ENCODE measurements at places on chromosomes 13 and 19.
A peak's percentile ranks its signal among the peaks of the same experiment; 100 is the strongest.

DNA sequence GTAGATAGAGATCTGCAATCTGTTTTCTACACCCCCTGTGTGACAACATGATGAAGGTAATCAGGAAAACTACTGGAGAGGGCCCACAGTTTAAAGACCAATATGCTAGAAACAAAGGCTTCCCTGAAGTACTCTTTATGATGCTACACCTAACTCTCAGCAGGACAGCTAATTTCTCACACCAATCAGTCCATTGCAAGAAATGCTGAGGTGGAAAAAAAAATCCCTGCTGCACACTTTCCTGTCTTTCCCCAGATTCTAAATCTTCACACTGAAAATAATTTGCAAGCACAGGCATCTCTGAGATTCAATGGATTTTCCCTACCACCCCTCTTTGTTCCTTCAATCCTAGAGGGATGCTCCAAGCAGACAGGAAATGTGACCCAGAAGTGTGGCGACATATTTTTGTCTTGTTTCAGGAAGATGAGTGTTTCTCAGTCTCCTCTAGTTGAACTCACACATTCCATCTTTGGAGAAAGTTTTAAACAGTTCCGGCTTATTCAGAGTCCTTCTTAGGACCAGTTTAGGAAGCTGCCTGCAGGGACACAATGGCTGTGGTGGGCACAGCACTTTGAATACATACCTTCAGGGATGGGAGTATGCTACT is 671.6 kb downstream of the DIAPH3 start:
- DNase-seq: no peak

DNA sequence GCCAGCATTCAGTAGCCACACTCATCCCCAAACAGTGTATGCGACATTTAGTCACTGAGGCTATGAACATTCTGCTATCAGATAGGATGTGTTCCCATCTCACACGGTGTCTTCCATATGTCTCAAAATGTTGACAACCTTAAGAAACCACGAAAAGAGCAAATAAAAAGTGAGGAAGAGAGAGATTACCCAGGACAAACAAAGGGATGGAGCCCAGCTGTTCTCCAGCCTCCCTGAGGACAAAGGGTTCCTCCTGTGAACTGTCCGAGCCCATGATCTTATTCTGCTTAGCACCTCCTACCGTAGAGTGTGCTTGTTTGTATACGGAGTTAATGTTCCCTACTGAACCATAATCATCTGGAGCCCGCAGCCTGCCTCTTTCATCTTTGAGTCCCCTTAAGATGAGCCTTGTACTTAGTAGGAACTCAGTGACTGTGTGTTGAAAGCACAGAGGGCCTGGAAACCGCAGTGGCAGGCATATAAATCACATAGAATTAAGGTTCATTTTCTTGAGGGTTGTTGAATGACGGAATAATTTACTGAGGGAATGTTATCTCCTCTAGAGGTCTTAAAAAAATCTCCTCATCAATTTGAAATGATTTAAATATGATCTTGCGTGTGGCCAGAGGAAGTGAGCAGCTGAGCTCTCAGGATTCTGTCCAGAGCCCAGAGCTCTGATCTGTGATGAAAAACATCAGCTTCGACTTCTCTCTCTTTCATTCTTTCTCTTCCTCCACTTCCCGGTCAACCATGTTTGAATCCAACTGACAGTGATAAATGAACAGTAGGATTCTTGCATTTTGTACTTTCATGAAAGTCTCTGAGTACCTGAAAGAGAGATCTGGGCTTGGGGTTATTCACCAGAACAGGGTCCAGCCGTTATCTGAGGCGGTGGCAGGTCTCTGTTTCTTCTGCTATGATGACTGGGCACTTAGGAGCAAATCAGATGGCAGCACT is 200.5 kb downstream of the KLF5 start:
- DNase-seq: no peak

GRCh38 chr19:28972058-28972852 is 240.7 kb downstream of the UQCRFS1 start:
- DNase-seq: no peak

GRCh38 chr13:28820099-28821051 is at the start of gene MTUS2:
Gene MTUS2 (plus strand): TSS chr13:28820339.
- peak; percentile 3 for DNase-seq

- DNase-seq: no peak
These were observed 16.5 kb upstream of the CACTIN start for GRCh38 chr19:3642987-3643673.

GRCh38 chr19:34066007-34066643 is 106.2 kb upstream of the LSM14A start:
- no peak for DNase-seq

- no peak for DNase-seq
These were observed 10.6 kb upstream of the MADCAM1 start for GRCh38 chr19:485583-486236.

- DNase-seq: no peak
These were observed 119.5 kb downstream of the LRCH1 start for GRCh38 chr13:46672338-46673090.

DNA sequence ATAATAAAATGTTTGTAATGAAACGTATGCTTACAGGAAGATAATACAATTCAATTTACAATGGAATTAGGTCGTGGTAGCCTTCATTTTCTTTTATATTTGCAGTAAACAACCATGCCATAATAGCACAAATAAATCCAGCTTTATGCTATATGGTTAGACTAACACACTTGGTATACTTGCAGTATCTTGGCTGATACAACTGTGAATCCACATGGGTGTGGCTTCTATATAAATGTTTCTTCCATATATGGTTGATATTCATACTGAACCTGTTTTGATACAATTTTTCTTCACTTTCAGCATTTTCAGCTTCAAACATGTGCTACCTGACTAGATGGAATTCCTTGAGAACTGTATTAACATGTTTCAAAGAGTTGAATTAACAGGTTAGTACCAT is 20.4 kb upstream of the SPRY2 start:
- no peak for DNase-seq

- DNase-seq: no peak
These were observed 4.2 kb upstream of the IZUMO2 start for GRCh38 chr19:50167314-50167721.

DNA sequence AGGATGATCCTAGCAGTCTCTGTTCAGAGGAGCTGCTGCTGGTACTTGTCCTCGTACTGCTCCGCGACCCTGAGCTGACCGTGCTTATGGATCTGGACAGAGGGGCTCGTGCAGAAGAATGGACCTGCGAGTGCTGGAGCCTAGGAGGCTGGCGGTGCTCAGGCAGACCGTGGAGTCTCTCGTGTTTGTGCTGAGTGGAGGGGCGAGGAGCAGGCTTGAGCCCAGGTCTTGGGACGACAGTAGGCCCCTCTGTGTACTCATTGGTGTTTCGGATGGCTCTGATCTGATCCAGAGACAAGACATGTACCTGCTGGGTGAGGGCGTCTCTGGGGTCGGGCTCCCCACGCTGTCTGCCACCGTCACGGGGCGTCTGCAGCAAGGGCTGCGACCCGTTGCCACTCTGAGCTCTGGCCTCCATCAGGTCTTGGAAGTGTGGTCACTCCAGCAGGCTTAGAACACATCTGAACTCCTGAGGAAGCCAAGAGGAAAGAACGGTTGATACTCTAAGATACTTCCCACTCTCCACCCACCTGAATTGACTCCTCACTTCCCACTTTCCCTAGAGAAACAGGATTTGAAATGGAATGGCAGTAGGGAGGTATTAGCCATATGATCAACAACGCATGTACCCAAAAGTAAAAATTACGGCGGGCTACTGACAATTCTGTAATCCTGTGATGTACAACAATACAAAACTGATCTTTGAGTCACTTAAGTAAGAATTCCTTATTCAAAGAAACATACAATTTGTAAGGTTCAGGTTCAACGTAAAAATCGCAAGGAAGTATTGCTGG is 3.4 kb downstream of the SPRY2 start:
- no peak for DNase-seq

DNA sequence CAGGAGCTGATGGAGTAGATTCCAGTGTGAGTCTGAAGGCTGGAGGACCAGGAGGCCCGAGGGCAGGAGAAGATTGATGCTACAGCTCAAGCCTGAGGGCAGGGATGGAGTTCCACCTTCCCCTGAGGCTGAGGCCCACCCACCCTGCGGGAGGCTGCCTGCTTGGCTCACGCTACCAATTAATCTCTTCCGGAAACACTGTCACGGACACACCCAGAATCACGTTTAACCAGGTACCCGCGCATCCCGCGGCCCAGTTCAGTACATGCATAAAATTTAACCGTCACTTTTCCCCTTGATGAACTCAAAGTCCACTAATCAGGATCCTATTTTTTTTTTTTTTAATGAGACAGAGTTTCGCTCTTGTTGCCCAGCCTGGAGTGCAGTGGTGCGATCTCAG is 5.2 kb upstream of the ZNF628 start:
- DNase-seq: no peak

- DNase-seq: no peak
These were observed 27.5 kb upstream of the ANKRD10 start for GRCh38 chr13:110942248-110942981.

GRCh38 chr19:11196406-11197287 is 698 bp downstream of the KANK2 start:
- DNase-seq: no peak

DNA sequence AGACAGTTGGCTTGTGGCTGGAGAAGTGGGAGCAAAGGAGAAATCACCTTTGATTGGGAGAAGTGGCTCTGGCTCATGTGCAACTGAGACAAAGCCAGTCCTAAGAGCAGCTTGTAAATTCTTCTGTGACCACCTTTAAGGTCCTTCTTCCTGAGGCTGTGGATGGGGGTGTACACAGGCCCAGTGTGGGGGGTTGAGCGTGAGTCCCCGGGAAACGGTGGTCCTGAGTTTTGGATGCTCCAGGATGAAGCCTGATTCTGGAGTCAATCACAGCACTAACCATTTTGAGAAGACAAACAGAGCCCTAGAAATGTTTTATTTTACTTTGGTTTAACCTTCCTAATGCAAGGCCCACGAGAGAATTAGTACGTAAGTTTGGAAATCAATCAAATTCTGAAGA is 3.9 kb upstream of the CEBPA start:
- no peak for DNase-seq

- DNase-seq: no peak
These were observed 50.1 kb downstream of the CEP89 start for GRCh38 chr19:32921624-32922023.

DNA sequence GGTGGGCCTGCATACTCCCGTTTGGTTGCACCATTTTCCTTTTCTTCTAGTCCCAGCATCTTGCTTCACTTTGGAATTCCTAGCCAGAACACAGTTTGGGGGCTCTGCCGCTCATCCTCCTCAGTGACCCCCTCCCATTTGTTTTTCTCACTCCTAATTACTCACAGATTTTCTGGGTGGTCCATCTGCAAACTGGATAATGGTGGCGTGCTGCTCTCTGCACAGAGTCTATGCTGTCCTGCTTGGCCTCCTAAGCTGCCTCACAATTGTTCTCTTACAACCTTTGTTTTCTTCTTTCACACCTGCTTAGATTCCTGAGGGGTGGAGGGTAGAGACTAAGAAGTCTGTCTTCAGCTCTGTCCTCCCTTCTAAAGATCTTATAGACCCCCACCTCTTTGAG is 80.8 kb downstream of the SHISA2 start:
- DNase-seq: no peak

DNA sequence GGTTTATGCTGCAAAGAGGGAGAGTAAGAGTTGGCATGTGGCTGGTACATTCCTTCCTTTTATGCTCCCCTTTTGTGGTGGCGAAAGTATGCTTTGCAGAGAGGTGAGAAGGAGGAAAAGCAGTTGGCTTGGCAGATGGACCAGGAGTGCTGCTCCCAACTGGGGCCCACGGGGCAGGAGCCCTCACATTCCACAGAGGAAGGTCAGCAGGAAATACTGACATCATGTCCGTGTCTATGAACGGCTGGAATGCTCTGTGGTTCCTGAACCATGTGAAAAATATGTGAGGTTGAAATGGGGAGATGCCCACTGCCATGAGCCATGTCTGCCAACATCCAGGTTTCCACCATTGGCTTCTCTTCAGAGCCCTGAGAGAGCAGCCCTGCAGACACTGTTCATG is 33.3 kb upstream of the GAS6 start:
- no peak for DNase-seq

DNA sequence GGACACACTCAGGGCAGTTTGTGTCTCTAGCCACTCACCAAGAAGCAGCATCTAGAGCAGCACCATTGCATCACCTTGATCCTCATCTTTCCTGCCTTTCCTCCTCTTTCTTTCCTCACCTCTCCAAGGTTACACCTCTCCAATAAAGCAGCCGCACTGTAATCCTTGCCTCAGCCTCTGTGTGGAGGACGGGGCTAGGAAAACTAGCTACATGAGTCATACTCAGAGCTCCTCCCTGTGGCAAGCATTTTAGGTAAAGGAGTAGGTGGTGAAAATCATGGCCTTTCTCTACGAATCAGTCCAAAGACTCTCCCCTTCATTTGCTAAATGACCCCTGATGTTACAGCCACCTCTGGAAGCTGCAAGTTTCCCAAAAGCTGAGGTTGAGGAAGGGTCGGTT is 108.9 kb downstream of the DNAJC15 start:
- no peak for DNase-seq

DNA sequence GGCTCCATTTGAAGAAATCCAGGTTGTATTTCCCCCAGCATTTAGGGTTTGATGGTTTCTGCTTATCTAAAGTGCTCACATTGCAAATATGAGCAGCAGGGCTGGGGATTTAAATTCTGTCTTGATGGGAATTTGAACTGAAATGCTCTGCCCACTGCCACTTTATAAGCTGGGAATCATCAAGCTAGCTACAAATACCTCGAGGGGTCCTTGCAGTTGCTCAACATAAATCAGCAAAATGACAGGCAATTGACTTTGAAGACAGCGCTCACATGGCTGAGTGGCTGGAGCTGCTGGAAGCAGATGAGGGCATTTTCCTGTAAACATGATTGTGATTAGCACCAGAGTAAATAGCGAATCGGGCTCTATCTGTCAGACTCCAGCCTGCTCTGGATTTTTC is 39.4 kb upstream of the MEDAG start:
- DNase-seq: no peak

DNA sequence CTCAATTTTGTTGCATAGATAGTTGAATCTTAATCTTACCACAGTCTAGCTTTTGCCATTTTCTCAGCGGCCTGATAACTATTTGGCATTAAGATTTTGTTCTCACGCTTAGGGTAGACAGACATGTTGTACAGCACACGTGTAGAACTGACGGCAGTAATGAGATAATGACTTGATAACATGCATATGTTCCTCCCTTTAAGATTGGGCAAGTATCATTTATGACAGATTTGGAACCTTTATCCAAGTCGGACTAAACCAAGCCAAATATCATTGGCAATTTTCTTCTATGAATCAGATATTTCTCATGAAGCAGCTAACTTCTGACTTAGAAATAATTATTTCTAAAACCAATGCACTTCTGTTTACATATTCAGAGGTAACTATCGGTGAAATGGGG is 205.5 kb downstream of the NDFIP2 start:
- no peak for DNase-seq

DNA sequence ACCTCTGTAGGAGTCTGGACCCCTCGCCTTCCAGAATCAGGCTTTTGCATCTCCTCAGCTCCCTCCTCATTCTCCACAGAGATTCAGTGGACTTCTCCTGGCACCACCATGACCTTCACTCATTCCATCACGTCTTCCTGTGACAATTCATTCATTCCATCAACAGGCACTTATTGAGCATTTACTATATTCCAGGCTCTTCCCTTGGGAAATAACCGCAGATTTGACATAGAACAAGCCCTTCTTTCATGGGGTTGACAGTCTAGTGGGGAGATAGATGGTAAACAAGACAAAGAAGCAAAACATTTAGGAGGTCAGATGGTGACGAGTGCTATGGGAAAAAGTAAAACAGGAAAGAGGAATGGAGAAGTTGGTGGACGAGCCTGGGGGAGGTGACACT is 2.6 kb upstream of the SULT2B1 start:
- DNase-seq: no peak

- no peak for DNase-seq
These were observed 14.4 kb downstream of the MEF2B start for GRCh38 chr19:19155495-19156219.

All from central memory CD4-positive, alpha-beta T cell (primary cell).